GM18507 (cell line): ENCODE measurements at places on chromosomes 16 and 17.

- DNase-seq: no peak
Measured at GRCh38 chr16:84704253-84704652, 4.5 kb downstream of the USP10 start.

- DNase-seq: peak; percentile 72
Measured at GRCh38 chr17:60421273-60422161, 772 bp upstream of the CHCT1 start.

DNA sequence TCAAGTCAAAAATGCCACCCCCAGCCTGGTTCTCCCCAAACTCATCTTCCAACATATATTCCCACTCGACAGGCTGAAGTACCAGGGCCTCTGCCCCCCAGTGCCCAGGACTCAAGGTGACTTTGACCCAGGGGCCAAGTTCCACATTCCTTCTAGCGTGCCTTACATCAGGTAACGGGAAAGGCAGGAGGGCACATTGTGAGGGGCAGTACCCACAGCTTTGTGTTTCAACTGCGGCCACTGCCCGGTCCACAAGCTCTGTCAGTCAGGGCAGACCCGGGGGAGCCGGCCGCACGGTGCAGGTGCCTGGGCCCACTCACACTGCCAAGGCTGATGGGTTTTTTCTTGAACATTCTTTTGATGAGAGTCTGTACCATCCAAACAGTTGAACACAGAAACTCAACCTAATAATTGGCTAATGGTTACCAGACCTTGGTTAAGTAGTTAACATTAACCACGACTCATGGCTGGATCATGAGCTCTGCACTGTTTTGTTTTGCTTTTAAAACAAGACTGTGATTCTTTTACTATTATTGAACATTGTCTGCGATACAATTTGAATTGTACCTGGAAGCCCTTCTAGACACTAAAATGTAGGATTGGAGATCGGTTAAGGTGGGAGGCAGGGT lies 17.6 kb downstream of the ACE start:
- DNase-seq: no peak

DNA sequence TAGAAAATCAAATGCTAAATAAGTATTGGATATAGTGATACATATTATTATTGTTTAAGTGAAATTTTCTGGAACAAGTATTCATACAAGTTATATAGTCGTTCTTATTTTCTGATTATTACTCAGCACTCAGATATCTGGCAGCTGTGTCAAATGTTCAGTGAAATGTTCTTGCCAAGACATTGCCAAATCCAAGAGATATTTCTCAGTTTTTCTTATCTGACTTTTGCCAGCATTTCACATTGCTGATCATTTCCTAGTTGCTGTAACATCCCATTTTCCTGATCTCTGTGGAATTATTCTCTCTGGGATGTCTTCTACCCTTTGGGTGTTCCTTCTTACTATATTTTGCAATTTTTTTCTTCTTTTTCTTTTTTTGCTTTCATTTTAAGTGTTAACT lies 262.3 kb downstream of the KIF2B start:
- DNase-seq: no peak

DNA sequence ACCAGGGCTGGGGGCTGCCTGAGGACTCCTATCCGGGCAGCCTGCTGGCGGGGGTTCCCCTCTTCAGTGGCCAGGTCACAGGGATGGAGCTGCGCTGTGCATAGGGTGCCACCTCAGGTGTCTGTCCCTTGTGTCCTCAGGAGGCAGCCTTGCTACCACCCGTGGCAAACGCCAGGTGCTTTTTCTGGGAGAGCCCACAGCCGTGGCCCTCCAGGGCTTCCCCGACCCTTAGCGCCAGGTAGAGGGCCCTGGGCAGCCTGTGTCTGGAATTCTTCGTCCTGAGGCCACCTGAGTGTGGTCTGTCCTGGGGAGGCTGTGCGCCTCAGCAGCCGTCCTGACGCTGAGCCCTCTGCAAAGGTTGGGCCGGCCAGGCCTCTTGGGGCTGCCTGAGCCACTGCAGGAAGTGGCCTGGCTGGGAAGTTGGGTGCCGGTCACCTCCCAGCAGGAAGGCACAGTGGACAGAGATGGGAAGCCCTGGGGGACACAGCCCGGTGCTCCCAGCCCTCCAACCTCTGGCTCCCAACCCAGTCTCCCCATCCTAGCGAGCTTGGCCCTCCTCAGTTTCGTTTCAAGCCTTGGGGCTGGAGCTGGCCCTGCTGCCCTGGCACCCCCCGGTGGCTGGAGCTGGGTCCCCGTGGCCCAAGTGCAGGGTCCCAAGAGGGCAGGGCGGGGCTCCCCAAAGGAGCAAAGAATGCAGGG lies 7.6 kb upstream of the BAIAP3 start:
- no peak for DNase-seq

GRCh38 chr17:66351033-66351432 lies 48.6 kb downstream of the PRKCA start:
- no peak for DNase-seq

GRCh38 chr17:39069114-39069756 lies 82.2 kb downstream of the PLXDC1 start:
- peak; percentile 43 for DNase-seq

- DNase-seq: no peak
Measured at GRCh38 chr16:54590836-54591235, 304.2 kb upstream of the IRX3 start.

DNA sequence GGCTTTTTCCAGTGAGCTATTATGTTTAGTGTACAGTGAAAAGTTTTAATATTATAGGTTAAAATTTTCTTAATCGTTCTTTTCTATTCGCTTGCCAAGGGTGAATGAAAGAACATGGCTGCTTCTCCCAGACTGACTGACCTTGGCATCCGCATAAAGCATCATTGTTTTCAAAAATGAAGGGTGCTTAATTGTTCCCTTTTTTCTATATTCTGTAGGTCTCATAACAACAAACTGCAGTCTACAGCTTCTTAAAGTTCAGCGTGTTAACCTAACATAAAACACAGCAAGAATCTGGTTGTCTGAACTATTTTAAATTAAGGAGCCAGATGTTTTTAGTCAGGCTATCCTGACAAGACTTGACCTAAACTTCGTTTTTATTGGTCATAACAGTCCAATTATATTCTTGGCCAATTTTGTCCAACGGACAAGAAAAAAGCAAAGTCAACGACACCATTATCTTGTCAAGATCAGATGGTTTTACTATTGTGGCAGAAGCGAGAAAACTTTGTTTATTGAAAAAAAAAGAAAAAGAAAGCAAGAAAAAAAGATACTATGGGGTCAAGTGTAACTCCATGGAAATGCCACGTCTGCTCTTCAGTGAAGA lies 14.1 kb downstream of the C17orf58 start:
- DNase-seq: no peak

DNA sequence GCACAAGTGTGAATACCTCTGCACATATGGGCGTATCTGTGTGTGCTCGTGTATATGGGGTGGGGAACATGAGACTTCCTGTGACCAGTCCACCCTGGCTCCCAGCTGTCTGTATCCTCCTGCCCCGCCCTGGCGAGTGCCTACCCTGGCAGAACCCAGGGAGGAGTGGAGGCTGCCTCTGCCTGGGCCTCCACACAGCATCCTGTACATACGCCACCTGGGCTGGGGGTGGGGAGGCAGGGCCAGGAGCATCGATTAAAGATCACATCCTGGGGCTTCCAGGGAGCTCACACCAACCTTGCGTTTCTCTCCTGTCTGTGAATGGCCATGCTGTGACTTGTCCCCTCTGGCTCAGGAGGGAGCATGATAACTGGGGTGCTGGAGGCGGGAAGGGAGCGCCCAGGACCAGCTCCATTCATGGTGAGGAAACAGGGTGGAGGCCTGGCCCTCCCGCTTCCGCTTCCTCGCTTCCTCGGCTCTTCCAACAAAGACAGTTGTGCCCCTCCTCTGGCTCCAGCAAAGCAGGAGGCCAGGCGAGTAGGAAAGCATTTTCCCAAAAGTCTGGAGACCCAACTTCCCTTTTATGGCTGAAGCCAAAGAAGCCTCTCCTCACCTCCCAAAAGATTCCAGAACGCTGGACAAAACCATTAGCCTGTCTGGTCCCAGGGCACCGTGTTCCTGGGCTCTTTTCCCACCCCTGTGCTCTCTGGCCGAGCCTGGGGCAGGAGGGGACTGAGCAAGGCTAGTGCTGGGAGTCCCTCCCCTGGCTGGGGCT lies 22.9 kb downstream of the ADAM11 start:
- DNase-seq: no peak

GRCh38 chr17:59698143-59698542 lies 9.1 kb downstream of the PTRH2 start:
- no peak for DNase-seq

GRCh38 chr16:4477966-4478365 lies 1.8 kb downstream of the HMOX2 start:
- no peak for DNase-seq

DNA sequence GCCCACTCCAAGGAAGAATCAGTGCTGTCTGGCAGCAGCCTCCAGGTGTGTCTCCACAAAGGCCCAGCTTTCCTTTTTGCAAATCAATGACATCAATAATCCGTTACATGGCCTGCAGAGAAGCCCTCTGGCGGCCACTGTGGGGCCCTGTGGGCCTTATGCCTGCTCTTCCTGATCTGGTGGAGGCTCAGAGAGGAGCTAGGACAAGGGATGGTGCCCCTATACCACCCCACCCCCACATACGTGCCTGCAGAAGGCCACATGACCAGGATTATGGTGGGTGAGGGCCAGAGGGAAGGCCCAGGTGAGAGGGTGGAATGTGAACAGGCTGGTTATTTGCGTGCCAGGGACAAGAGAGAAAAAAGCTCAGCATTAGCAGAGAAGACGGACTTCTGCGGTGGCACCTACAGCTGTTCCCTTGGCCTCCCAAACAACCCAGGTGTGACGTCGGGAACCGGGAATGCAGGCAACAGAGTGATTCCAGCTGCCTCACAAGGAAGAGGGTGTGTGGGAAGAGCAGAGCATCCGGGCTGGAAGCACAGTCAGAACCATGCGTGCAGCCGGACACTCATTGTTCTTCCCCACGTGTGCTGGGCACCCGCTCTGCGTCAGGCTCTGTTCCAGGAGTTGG lies 22.5 kb downstream of the EIF4A3 start:
- no peak for DNase-seq

- peak; percentile 70 for DNase-seq
Measured at GRCh38 chr17:17812211-17813054, 24.4 kb downstream of the SREBF1 start.

DNA sequence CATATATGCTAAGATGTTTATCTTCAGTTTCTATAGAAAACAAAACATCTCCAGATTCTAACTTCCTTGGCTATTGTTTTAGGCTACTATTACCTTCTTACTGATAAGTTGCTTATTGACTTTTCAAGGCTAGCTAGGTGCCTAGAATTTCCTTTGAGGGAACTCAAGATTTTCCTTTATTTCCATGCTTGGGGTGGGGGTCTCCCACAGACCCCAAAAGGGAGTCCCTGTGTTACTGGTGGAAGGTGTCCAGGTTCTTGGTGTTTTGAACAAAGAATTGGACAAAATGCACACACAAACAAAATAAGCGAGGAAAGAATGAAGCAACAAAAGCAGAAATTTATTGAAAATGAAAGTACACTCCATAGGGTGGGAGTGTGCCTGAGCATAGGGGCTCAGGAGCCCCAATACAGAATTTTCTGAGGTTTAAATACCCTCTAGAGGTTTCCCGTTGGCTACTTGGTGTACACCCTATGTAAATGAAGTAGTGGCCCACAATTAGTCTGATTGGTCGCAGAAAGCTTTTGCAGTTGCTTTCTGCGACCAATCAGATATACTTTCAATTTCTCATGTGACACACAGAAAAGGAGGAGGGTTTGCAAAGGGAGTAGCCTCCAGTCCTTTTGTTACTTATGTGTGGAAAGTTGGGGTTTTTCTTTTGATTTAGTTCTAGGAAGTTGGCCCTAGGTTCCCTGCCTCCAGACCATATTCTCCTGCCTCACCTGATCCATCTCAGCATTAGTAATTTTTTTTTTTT lies 67.5 kb downstream of the MARF1 start:
- DNase-seq: no peak

DNA sequence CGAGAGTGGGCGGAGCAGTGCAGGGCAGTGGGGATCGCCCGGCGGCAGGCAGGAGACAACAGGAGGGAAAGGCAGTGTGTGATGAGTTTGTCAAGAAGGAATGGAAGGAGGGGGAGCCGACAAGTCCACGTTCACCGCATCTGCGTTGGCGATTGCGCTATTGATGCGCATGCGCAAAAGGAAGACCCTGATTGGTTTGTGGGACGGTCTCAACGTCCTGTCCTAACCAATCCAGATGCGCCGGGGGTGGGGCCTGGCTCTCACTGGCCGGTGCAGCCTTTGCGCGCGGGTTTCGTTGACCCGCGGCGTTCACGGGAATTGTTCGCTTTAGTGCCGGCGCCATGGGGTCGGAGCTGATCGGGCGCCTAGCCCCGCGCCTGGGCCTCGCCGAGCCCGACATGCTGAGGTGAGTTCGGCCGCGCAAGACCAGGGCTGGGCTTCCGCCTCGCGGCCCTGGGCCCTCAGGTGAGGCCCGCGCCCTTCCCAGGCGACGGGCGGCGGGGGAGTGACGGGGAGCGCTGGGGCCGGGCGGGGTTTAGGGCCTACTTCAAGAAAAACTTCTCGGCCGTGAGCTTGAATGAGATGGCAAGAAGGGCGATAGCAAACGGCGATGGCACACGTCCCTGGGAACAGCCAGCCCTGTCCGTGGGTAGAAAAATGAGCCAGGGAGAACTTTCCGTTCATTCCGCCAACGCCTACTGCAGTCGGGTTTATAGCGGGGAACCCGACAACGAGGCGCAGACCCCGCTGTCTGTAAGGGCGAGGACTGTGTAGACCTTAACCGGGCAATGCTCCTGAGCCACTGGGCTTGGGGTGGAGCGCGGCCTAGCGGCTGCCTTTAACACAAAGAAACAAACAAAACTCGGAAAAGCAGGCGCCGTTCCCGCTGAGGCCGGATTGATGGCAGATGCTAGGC lies at the start of gene ORC6:
Gene ORC6 (plus strand): TSS at position 295 of the 916 bp plus-strand sequence. CDS start 47 bp downstream, at position 342.
- DNase-seq: peak; percentile 84

- no peak for DNase-seq
Measured at GRCh38 chr17:80339118-80339517, 75.8 kb upstream of the ENDOV start.

DNA sequence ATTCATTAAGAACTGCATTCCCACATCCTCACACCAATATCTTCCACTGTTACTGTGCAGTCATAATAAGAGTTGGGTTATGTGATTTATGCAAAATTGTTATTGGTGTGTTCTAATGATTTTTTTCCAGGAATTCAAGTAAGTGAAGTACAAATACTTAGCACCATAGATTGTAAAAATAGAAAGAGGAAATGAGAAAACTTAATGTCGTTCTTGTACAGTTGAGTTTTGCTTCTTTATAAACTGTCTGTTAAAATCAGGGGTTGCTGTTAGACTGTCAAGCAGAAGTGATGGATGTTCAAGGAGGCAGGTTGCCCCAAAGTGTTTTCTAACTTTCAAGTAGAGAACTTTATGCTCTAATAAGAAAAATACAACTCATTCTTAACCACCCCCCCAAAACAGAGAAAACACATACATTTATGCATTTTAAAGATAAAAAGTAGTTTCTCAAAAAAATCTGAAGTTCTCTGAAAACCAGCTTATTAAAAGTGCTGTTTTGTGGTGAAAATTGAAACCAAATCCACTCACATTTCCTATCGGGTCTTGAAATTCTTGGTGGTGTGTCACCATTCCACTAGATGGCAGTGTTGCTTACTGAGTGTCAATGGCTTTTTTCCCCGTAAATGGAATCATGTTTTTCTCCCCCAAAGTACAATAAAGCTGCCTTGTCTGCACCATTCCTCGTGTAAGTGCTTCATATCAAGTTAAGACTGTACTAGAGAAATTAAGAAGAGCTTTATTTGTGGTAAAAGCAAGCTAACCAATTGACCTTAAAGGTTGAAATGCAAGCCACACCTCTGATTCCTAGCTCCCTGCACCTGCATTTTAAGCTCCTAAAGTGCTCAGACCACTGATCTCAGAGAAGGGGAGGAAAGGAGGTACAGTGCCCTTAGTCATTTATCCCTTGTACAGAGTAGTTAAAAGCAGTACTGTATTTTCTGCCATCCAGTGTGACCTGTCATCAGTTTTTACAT lies 4.7 kb upstream of the IGSF6 start:
- no peak for DNase-seq

GRCh38 chr17:47862621-47863440 lies 11.9 kb upstream of the SP6 start:
- DNase-seq: no peak
